ENCODE measurements at places on chromosomes 16 and 17. TPM values are rescaled to one million over a fixed set of nuclear protein-coding genes. Genes with fewer than 3 reads are reported as not detected.
A peak's percentile ranks its signal among the peaks of the same experiment; 100 is the strongest.

The INCA1 gene
- 0.71 TPM for total RNA-seq

- DNase-seq: no peak
These were observed 344 bp downstream of the PSME3IP1 start for GRCh38 chr16:57185446-57185944.

The PRRT2 gene
- 3.3 TPM for total RNA-seq

The GPR139 gene
- not detected for total RNA-seq

GRCh38 chr16:75053791-75054555, 55.1 kb downstream of the ZNRF1 start:
- DNase-seq: peak; percentile 21

- DNase-seq: no peak
These were observed 16.4 kb upstream of the SMG8 start for GRCh38 chr17:59193336-59193862.

The PARD6A gene
- 1.3 TPM for total RNA-seq

GRCh38 chr17:3536716-3537115, 20.9 kb downstream of the TRPV3 start:
- no peak for DNase-seq

DNA sequence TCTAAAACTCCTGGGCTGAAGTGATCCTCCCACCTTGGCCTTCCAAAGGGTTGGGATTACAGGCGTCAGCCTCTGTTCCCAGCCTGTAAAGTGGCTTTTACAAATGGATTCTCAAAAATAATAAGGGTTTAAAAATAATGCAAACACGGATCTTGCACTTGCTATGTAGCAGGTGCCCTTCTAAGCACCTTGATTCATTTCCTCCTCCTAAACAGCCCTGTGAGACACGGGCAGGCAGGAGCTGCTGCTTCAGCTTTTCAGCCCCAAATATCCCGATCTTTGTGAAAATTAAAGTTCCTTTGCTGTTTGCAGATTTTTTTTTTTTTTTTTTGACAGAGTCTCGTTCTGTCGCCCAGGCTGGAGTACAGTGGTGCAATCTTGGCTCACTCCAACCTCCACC, 31.7 kb downstream of the NAGPA start:
- no peak for DNase-seq

DNA sequence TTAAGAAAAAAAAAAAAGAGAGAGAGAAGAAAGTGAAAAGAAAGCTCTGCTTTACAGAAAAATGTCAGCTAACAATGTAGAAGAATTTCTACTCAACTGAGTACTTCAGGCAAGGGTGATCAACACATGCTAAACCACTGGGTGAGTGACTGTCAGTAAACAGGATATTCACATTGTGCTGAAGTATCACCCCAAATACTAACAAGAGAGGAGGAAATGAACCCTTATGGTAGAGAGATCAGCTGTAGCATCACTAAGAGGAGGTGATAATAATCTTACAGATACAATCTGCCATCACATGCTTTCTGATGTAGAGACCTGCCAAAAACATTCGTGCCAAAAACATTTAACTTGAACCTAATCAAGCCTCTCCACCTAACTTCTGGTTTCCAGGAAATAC, 30.7 kb upstream of the ICAM2 start:
- DNase-seq: no peak

GRCh38 chr17:43406676-43407645, 8.2 kb downstream of the ARL4D start:
- DNase-seq: no peak
